Esophagus squamous epithelium (tissue), 5 donors: ENCODE measurements at places on chromosomes 5 and 9. TPM values are rescaled to one million over a fixed set of nuclear protein-coding genes. Genes with fewer than 3 reads are reported as not detected.

The CTSV gene
- total RNA-seq, result 16.5 TPM

The FBXO10 gene
- 6.0 TPM for total RNA-seq

The PCDHGA1 gene
- total RNA-seq, result 0.19 TPM

The TAS2R1 gene
- not detected for total RNA-seq

The AFAP1L1 gene
- 11.2 TPM for total RNA-seq

The RPP25L gene
- 27.6 TPM for total RNA-seq

The CMYA5 gene
- 0.44 TPM for total RNA-seq

The CCDC192 gene
- not detected for total RNA-seq

The KIF24 gene
- total RNA-seq, result 1.7 TPM

The LCN12 gene
- total RNA-seq, result not detected

The ZNF462 gene
- 20.5 TPM for total RNA-seq

DNA sequence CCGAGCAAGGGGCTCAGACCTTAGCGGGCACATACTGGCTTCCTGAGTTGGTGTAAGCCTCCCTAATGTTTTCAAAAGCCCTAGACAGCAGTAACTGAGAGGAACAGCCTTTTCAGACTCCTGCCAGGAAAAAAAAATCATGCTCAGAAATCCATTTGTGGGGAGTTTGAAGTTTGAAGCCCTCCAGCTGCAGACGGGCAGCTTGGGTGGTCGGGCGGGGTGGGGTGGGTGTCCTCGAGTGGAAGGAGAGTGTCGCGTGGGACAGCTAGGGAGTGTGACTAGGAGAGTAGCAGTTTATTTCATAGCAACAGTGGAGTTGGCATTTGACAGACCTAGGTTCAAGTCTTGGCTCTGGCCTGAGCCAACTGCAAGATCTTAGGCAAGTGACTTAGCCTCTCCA, 90.7 kb upstream of the PITX1 start:
- no peak for DNase-seq

GRCh38 chr5:74767579-74767913, 497 bp downstream of the NSA2 start:
- DNase-seq, result no peak

GRCh38 chr9:129989740-129990139, 53.2 kb downstream of the FNBP1 start:
- DNase-seq, result no peak

GRCh38 chr5:68319706-68320412, 104.3 kb downstream of the PIK3R1 start:
- DNase-seq, result no peak

DNA sequence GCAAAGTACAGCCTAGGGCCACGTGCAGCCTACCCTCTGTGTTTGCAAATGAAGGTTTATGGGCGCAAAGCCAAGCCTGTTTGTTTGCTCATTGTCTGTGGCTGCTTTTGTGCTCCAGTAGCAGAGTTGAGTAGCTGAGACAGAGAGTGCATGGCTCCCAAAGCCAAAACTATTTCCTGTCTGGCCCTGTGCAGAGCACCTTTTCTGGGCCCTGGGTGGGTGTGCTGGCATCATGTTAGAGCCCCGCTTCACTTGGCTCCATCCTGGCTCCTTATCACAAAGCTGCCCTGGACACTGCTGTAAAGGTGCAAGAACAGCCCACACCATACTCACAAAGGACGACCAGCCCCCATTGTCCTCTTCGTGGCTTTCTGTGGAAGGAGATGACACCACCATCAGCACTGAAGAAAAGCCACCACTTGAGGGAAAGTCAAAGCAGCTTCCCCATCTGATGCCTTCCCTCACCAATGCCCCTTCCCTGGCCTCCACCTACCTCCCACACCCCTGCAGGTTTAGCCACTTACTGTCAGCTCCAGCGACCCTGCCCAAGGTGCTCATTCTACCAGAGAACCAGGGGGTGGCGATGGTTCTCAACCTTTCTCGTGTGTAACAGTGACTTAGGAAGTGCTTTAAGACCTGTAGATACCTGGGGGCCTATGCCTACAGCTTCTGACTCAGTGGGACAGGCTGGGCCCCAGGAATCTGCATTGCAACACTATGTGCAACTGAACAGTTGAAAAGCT, 23.4 kb downstream of the LCP2 start:
- no peak for DNase-seq

DNA sequence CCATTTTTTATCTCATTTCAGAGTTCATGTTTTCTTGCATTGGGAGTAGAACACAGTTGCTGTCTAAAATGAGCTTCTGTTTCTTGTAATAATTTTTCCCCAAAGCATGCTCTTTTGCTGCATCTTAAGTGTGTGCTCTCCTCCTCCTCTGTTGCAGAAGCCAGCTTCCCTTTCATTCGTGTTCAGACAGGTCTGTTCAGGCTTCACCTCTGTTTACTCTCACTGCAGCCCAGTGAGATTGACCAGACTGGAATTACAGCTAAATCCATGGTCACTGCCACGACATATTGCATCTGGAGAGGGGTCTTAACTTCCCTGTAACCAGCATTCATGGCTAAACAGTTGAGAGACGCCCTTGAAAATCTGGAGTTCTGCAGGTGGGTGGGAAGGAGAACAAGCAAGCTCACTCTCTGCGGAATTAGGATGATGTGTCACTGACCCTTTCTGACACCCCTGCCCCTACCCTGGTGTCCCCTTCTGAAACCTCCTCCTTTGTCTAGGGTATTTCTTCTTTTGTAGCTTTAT, 223.2 kb downstream of the FSTL4 start:
- DNase-seq, result no peak

DNA sequence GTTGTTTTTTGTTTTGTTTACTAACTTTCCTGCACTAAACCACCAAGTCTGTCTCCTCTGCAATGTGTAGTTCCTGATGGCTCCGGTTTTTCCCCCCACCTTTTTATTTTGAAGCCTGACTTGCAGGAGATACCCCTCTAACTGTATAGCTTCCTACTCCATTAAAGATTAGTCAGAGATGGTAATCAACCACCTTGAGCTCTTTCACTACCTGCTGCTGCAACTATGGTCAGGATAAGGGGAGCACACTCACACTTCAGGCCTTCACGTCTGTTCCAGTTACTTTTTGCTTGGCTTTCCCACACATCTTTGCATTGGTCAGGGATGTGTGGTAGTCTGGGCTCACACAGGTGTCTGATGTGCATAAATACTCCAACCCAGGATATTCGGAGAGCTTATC, 63.4 kb downstream of the NR6A1 start:
- no peak for DNase-seq

- DNase-seq, result no peak
Observed at GRCh38 chr5:72920690-72921502, 34.9 kb upstream of the FCHO2 start.

- DNase-seq, result no peak
Observed at GRCh38 chr5:88829775-88830174, 53.2 kb downstream of the MEF2C start.

GRCh38 chr5:181059297-181060230, 19.5 kb downstream of the BTNL9 start:
- DNase-seq, result no peak

DNA sequence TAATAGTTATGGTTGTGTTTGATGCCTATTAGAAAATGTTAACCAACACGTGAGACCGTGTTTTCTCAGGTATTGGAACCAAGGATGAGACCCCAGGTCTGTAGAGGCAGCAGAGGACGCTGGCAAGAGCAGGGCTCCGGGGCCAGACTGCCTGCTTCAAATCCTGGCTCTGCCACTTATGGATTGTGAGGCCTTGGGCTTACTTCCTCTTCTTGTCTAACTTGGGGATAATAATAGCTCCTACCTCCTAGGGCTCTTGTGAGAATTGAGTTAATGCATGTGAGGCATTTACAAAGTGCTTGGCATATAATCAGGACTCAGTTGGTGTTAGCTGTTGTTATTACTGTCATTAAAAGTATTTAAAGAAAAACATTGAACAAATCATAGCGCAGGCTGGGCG, 85.5 kb upstream of the PITX1 start:
- DNase-seq, result no peak

- DNase-seq, result no peak
Observed at GRCh38 chr5:146078566-146078965, 26.8 kb downstream of the PLAC8L1 start.

- DNase-seq, result no peak
Observed at GRCh38 chr5:179271428-179271734, 73.9 kb downstream of the ADAMTS2 start.

- no peak for DNase-seq
Observed at GRCh38 chr5:168305281-168305680, 13.8 kb downstream of the WWC1 start.

DNA sequence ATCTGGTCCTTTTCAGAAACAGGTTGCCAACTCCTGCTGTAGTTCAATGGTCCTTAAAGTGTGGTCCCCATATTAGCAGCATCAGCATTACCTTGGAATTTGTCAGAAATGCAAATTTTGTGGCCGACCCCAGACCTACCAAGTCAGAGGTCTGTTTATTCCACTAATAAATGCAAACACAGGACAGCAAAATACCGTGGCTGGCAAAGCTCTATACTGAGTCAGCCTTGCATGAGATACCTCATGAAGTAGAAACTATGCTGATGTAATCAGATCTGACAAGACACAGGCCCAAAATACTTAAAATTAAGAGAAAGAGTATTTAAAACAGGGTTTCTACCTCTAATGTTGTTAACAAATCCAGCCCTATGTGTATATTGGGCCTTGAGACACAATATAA, 3.0 kb downstream of the GOLM1 start:
- no peak for DNase-seq

- DNase-seq, result no peak
Observed at GRCh38 chr5:172302047-172302710, 18.6 kb upstream of the UBTD2 start.

DNA sequence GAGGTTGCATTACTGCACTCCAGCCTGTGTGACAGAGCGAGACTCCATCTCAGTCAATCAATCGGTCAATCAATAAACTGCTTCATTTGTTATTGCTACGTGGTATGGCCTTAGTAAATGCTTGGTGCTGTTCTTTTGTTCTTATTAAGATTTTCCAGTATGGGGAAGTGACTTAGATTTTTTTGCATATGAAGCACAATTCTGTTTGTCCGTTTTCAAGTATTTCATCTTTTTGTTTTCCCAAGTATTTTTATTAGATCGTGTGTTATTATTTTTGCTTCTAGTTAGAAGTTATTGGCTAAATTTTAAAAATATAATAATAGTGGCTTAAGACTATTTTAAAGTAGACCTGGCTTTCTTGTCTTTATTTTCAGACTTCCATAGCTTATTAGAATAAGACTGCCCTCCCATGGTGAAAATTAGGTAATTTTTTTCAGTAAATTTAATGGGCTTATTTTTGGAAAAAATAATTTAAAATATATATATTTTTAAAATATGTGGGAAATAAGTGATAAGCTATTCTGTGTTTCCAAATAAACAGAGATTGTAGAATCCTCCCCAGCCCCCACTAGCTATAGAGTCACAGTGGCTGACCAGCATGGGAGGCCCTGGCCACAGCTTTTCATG, 14.7 kb upstream of the OMD start:
- no peak for DNase-seq

DNA sequence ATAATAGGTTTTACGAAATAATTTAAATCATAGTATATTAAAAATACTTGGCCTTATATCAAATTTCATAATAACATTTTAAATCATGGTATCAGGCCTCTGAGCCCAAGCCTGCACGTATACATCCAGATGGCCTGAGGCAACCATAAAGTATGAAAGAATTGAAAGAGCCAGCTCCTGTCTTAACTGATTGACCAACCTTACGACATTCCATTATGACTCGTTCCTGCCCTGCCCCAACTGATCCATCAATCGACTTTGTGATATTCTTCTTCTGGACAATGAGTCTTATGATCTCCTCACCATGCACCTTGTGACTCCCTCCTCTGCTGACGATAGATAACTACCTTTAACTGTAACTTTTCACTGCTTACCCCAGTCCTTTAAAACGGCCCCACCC, 545.0 kb downstream of the MTRR start:
- no peak for DNase-seq

- no peak for DNase-seq
Observed at GRCh38 chr5:143105216-143105905, 298.1 kb downstream of the NR3C1 start.

GRCh38 chr5:135448791-135449507, 1.8 kb upstream of the DCANP1 start:
- no peak for DNase-seq

DNA sequence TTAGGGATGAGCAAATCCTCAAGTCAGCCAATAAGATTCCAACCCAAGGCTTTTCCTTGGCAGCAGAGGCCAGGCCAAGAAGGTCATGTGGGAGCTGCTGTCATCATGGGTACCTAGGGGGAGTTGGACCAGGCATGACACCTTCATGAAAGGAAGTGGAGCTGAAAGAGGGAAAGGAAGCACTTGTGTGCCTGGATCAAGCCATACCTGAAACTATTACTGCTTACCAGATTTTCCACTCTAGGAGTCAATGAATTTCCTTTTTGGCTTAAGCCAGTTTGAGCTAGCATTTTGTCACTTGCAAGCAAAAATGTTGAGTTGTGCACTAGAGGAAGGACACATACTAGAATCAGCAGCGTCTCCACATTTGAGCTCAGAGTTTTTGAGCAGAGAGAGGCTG, 14.5 kb upstream of the WNK2 start:
- no peak for DNase-seq

DNA sequence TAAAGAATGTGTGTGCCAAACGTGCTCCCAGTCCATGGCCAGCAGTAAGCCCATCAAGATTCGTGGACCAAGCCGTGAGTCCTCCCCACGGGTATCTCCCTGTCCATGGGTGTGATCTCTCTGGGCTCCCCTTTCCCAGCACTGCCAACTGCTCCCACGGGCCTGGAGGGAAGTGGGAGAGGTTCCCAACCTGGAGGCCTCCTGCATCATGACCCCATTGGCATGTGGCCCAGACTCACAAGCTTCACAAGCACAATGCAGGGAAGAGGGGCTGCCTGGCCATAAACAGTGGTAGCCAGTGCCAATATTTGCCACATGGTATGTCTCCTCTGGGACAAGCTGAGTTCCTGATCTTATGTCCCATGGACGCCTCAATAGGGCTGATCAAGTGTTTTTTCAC, 59.1 kb downstream of the ABLIM3 start:
- DNase-seq, result no peak

GRCh38 chr5:113320273-113320780, 114.5 kb downstream of the TSSK1B start:
- DNase-seq, result no peak

GRCh38 chr9:7752481-7752880, 47.1 kb downstream of the DMAC1 start:
- no peak for DNase-seq

DNA sequence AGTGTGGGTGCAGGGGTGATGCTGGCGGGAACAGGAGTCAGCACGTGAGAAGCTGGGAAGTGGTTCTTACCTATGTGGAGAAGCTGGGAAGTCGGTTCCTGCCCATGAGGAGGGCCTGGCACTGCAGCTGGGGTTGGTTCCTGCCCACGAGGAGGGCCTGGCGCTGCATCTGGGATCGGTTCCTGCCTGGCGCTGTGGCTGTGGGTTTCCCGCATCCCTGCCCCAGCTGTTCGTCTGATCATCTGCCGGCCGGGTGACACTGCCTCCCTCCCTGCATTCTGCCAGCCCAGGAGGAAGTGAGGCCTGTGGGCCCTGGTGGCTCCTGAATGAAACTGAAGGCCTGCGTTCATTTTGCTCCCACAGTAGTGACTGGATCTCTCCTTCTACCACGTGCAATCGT, 5.1 kb downstream of the OBP2A start:
- no peak for DNase-seq

- DNase-seq, result no peak
Observed at GRCh38 chr5:65946198-65946745, 19.9 kb downstream of the ERBIN start.

- no peak for DNase-seq
Observed at GRCh38 chr9:10003047-10003446, 609.8 kb downstream of the PTPRD start.

- DNase-seq, result no peak
Observed at GRCh38 chr9:119289740-119290433, 79.3 kb downstream of the BRINP1 start.
